GM23338 (cell line): ENCODE measurements at places on chromosomes 6 and 20. TPM values are rescaled to one million over a fixed set of nuclear protein-coding genes. Genes with fewer than 3 reads are reported as not detected.
A peak's percentile ranks its signal among the peaks of the same experiment; 100 is the strongest.

DNA sequence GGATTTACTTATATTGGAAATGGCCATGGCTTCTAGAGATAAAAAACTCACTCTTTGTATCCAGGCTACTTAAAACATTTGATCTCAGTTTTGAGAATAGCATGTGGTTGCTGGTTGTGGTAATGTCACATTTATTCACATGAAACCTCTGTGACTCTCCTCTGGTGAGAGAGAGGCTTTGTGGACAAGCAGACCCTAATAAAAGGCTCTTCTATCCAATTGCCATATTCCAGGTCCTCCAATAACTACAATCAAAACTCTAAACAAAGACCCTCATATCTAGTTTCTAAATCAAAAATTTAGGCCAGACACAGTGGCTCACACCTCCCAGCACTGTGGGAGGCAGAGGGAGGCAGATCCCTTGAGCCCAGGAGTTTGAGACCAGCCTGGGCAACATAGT is 176.3 kb upstream of the LAMP5 start:
- no peak overlapping the region for H3K4me3 ChIP-seq
- no peaks in the 10 kb centered on the region for H3K36me3 ChIP-seq
- no peak overlapping the region for H3K27ac ChIP-seq

GRCh38 chr6:147279427-147279826 is 75.2 kb downstream of the STXBP5 start:
- no peak for DNase-seq
- H3K4me3 ChIP-seq: no peak overlapping the region
- peaks cover 9% of the 10 kb centered on the region; the same call in 1 of the 2 replicates for H3K36me3 ChIP-seq
- no peaks in the 10 kb centered on the region for H3K4me1 ChIP-seq
- H3K27ac ChIP-seq: no peak overlapping the region
- H3K27me3 ChIP-seq: no peaks in the 10 kb centered on the region

FAM83C gene
- total RNA-seq: 0.10 TPM in 1 of 2 replicates, not detected in the other

DNA sequence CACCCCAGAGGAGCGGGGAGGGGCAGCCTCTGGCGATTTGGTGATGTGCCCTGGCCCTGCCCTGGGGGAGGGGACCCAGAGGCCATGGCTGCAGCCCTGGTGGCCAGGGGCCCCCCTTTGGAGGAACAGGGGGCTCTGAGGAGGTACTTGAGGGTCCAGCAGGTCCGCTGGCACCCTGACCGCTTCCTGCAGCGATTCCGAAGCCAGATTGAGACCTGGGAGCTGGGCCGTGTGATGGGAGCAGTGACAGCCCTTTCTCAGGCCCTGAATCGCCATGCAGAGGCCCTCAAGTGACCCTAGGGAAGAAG is 10.9 kb downstream of the NFKBIL1 start:
- H3K27me3 ChIP-seq: no peaks in the 10 kb centered on the region
- no peaks in the 10 kb centered on the region for H3K36me3 ChIP-seq
- no peak overlapping the region for H3K27ac ChIP-seq

- no peaks in the 10 kb centered on the region for H3K36me3 ChIP-seq
- no peak overlapping the region for H3K4me3 ChIP-seq
- H3K27me3 ChIP-seq: no peaks in the 10 kb centered on the region
- H3K4me1 ChIP-seq: peaks cover 54% of the 10 kb centered on the region
- H3K27ac ChIP-seq: no peak overlapping the region
- no peak for DNase-seq
Measured at GRCh38 chr6:166553563-166554271, 32.8 kb downstream of the RAMACL start.

- no peak for DNase-seq
- H3K27me3 ChIP-seq: no peaks in the 10 kb centered on the region
- no peaks in the 10 kb centered on the region for H3K36me3 ChIP-seq
- no peak overlapping the region for H3K27ac ChIP-seq
- H3K4me3 ChIP-seq: no peak overlapping the region
Measured at GRCh38 chr6:16578695-16579285, 182.5 kb downstream of the ATXN1 start.

SEC63 gene
- 48.2 and 48.5 TPM in 2 replicates for total RNA-seq

- no peak overlapping the region for H3K4me3 ChIP-seq
- no peaks in the 10 kb centered on the region for H3K36me3 ChIP-seq
- H3K27ac ChIP-seq: no peak overlapping the region
- peak; percentile 86 for DNase-seq
- no peaks in the 10 kb centered on the region for H3K27me3 ChIP-seq
Measured at GRCh38 chr6:51959744-51960383, 127.5 kb downstream of the PKHD1 start.

RSPH4A gene
- total RNA-seq: 0.08 and 0.52 TPM in 2 replicates

ATG5 gene
- total RNA-seq: 48.2 and 51.1 TPM in 2 replicates

DNA sequence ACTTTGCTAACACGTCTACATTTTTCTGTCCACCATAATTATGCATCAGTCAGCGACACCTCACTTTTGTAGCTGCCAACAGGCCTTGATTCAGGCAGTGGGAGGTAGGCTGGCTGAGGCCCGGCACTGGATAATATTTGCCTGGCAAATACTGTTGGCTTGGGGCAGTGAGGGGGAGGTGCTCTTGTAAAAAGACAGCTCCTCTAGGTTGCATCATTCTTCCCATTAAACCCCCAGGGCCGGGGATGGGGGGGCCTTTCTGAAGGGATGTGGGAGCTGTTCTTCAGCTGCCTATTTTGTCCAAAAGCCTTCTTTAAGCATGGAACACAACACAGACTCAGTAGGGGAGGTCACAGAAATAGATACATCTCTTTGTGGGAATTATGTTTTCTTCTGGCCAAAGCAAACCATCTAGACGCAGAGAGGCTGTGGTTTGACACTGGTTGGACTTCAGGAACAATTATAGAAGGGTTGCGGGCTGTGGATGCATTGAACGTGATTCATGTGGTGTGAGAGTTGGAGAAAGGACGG is 338.3 kb upstream of the NT5E start:
- peaks cover 28% of the 10 kb centered on the region for H3K4me1 ChIP-seq
- H3K4me3 ChIP-seq: no peak overlapping the region
- H3K27ac ChIP-seq: no peak overlapping the region

DNA sequence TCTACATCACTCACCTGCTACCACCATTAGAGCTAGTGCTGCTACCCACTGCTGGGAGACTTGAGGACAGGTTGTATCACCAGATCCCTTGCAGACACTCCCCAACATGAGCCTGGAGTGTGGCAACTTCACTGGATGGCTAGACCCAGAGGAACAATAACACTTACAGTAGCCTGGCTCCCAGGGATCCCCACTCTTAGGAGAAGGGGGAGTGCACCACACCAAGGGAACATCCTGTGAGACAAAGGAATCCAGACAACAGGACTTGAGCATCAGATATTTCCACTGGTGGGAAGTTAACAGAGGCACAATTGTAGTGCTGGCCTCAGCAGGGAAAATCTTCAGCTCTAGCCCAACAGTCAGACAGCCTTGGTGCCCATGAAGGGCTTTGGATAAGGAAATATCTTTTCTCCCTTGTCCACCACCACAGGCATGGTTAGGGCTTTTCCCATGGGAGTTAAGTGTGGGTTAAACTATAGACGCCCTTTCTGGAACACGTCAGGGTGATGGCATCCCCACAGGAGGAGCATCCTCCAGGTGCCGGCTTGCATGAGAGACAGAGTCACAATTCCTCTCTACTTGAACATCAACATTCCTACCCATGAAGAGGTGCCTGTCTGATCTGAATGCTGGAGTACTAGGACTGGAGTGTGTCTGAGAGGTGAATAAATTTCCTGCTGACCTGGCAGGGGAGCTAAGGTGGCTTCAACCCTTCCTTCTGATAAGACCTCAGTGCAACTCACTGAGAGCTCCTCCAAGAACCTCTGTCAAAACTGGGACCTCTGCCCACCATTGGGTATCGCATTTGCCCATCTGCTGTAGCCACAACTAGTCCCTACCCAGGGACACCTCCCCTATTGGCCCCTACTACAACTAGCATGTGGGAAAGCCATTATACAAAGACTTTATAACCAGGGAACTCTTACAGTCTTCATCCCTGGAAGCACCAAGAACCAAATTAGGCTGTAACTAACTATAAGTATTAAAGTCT is 55.4 kb upstream of the SIRPG start:
- no peak overlapping the region for H3K27ac ChIP-seq
- no peaks in the 10 kb centered on the region for H3K36me3 ChIP-seq
- DNase-seq: no peak
- H3K27me3 ChIP-seq: peaks cover 6% of the 10 kb centered on the region; the same call in 1 of the 2 replicates
- no peak overlapping the region for H3K4me3 ChIP-seq
- no peaks in the 10 kb centered on the region for H3K4me1 ChIP-seq

DNA sequence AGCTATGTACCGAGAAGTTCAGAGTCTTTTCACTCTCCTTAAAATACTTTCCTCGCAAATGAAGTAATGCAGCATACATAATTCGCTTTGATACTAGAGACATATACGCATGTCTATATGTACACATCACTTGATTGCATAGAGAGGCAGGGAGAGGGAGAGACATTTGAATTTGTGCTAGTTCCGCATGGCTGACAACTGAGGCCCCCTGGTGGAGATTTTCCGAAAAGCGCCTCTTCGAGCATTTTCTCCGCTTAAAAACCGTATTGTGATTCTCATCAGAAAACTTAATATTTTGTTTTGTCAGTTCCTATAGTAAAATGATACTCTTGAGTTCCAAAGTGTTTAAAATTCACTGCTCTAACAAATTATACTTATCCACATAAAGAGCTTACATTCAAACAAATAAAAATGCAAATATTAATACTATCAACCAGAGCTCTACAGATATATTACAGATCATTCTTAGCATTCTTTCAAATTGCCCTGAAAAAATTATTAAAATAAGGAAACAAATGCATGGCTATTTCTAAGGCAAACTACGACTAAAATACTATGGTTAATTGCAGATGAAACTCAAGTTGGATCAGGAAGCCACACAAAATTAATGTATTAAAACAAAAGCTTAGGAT is 637 bp downstream of the MYLK4 start:
- no peaks in the 10 kb centered on the region for H3K36me3 ChIP-seq
- no peaks in the 10 kb centered on the region for H3K4me1 ChIP-seq
- peak; percentile 71 for DNase-seq
- H3K27ac ChIP-seq: no peak overlapping the region
- no peak overlapping the region for H3K4me3 ChIP-seq
- no peaks in the 10 kb centered on the region for H3K27me3 ChIP-seq

RPL7L1 gene
- total RNA-seq: 109 and 124 TPM in 2 replicates

DNA sequence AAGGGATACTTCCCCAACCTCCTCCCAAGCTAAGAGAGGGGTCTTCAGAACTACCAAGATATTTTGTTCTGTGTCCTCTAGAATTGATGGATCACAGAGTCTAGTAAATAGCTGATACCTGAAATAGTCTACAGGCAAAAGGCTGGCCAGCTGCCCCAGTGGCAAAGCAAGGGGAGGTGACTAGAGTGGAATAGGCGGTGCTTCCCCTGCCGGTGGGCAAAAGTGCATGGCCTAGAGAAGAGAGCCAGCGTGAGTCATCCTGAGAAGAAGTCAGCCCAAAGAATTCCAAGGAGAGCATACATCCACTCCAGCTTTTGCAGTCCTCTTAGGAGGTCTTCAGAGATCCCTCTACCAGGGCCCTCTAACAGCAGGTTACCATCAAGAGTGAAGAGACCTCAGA is 14.7 kb downstream of the DPPA5 start:
- no peak overlapping the region for H3K4me3 ChIP-seq
- no peak for DNase-seq
- no peaks in the 10 kb centered on the region for H3K27me3 ChIP-seq
- no peak overlapping the region for H3K27ac ChIP-seq
- H3K36me3 ChIP-seq: no peaks in the 10 kb centered on the region

DNA sequence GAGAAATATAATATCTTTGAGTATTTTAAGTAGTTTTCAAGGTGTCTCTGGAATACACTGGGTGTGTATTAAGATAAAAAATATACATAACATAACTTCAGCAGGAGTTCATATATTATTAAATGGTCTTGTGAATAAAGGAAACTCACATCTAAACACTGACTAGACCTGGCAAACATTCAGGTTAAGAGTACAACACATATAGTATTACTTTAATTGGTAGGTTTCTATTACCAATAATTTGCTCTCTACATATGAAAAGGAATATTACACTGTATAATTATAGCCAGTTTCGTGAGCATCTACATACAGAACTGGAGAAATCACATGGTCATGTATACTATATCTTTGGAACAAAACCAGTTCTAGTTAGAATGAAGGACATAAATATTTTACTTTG is 8.7 kb downstream of the NCOA5 start:
- H3K27me3 ChIP-seq: no peaks in the 10 kb centered on the region
- H3K4me1 ChIP-seq: peaks cover 20% of the 10 kb centered on the region
- H3K27ac ChIP-seq: no peak overlapping the region
- H3K4me3 ChIP-seq: no peak overlapping the region
- DNase-seq: no peak

GRCh38 chr6:155155787-155156447 is 107.9 kb upstream of the CLDN20 start:
- 0 out of 2 replicates have a peak overlapping the region, but pooled peaks have one; percentile 14 for H3K27ac ChIP-seq
- no peak overlapping the region for H3K4me3 ChIP-seq
- DNase-seq: no peak

DNA sequence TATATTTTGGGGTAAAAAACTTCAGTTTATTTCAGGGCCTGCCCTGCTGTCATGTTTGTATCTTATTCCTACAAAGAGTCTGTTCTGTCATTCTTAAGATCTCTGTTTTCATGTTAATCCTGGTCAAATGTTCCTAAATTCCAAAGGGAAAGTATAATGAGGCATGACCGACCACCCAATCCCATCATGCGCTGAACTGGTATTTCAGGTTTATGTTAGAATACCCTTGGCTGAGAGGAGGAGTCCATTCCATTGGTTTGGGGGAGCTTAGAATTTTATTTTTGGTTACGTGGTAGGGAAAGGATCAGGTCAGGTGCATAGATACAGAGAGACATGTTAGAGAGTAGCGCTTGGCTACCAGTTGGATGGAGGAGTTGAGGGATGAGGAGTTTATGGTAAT is 25.7 kb downstream of the CFAP61 start:
- peaks cover 21% of the 10 kb centered on the region for H3K4me1 ChIP-seq
- DNase-seq: peak; percentile 73
- no peaks in the 10 kb centered on the region for H3K36me3 ChIP-seq
- H3K4me3 ChIP-seq: no peak overlapping the region
- H3K27ac ChIP-seq: no peak overlapping the region
